Pulmonary artery endothelial cell (primary cell): ENCODE measurements at places on chromosomes 7 and 10.

DNA sequence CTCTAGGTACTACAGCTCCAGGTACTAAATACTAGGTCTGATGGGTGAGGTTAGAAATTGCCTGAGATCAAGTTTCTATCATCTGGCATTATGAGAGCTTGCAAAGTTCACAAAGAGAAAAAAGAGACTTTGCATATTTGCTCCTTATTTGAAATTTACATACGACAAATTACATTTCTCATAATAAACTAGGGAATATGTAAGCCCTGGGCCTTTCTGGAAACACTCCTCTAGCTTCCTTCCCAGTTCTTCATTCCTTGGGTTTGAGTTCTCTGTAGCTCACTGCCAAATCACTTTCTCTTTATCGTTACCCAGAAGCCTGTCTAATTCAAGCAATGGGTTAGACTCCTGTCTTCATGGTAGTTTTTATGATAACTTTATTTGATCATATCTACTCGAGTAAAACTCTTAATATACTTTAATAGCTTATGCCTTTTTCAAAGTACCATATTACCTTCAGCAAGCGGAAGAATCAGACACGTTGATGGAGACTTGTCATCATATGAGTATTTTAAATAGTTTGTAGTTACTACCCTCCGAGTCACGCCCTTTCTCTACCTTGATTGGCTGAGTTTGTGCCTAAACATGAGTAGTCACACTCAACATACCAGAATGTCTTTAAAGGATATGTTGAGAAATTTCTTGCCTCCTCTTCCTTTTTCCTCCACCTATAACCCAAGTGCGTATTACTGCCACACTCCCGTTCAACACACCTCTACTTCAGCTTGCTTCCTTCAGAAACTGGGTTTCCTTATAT, 150.5 kb downstream of the DKK1 start:
- DNase-seq: no peak

DNA sequence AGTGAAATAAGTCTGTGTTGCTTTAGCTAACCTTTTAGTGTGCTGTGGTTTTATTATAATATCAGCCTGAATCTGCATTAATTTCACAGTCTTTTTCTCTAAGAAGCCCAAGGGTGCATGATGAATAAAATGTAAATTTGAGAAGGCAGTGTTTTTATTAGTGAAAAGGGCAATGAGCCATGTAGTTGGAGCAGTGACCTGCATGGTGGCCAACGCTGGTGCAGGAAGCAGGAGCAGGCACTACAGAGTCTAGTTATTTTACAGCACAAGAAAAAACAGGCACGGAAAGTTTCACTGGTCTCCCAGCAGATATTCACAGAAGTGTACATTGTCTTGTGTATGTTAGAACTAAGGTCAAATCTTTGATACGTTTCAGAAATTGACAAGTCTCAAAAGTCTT, 247.8 kb downstream of the CELF2 start:
- no peak for DNase-seq

DNA sequence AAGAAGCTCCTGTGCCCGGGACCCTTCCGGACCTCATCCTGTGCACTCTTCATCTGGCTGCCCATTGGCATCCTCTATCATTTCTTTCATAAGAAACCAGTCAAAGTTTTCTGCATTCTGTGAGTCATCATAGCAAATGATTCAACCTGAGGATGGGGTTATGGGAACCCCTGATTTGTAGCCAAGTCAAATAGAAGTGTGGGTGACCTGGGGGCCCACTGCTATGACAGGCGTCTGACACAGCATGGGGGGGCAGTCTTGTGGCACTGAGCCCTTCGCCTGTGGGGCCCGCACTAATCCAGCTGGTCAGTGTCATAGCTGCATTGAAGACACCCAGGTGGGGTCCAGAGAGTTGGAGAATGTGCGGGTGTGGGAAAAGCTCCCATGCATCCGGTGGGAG, 230.4 kb downstream of the USP6NL start:
- no peak for DNase-seq

GRCh38 chr7:26897928-26898327, 33.5 kb upstream of the SKAP2 start:
- DNase-seq: no peak

DNA sequence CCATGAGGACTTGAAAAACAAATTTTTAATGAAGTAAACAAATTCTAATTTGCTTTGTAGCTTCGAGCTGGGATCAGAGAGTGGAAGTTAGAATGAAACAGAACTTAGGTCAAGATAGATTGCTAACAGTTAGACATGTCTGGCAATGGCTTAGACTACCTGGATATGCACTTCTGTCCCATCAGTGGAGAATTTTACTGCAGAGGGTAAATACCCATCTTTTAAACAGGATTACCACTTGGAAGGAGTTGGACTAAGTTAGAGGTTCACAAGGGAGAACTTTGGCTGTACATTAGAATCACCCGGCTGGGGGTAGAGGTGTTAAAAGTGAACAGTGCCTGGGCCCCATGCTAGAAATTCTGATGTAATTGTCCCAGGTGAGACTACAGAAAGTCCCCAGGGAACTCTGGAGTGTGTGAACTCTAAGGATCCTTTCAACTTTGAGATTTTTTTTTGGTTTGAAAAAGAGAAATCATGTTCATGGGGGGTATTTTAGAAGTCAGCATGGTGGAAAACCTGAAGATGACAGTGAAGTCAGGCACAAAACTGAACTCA, 35.5 kb downstream of the ENTPD1 start:
- DNase-seq: no peak

GRCh38 chr10:124830445-124830844, 28.8 kb downstream of the ABRAXAS2 start:
- no peak for DNase-seq
